ENCODE measurements at places on chromosomes 5 and 9.

GRCh38 chr9:133533857-133534256 is 647 bp upstream of the ADAMTSL2 start:
- DNase-seq, result peak; percentile 44

DNA sequence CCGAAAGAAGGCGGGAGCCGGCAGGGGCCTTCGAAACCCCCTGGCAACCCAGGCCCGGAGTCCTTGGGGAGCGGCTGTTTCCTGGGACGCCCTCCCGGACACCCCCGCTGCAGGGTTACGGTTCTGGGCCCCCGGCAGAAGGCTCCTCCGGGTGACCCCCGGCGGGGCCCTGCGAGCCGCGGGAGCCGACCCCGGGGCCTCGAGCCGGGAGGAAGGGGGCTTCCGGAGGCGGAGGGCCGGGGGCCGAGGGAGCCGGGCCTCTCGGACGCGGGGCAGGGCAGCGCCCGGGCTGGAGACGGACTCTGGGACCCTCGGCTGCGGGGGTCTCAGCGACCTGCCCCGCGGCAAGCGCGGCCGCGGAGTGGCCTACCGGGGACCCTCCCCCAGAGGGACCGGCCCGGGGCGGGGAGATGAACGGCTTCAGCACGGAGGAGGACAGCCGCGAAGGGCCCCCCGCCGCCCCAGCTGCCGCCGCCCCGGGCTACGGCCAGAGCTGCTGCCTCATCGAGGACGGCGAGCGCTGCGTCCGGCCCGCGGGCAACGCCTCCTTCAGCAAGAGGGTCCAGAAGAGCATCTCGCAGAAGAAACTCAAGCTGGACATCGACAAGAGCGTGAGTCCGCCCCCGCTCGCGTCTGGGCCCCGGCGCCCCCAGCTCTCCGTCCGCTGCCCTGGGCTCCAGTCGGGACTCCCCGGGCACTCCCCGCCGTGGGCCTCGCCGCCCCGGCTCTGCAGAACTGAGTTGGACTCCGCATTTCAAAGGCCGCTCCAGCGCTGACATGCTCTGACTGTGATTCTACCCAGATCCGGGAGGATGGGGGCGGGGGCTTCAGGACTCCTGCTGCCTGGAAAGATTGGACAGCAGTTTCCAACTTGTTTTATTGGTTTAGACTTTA is 645 bp downstream of the SAP30L start:
- peak; percentile 54 for DNase-seq

- DNase-seq, result no peak
Measured at GRCh38 chr5:133253671-133254070, 201.9 kb downstream of the HSPA4 start.

GRCh38 chr9:83625178-83625577 is 2.2 kb downstream of the IDNK start:
- no peak for DNase-seq

DNA sequence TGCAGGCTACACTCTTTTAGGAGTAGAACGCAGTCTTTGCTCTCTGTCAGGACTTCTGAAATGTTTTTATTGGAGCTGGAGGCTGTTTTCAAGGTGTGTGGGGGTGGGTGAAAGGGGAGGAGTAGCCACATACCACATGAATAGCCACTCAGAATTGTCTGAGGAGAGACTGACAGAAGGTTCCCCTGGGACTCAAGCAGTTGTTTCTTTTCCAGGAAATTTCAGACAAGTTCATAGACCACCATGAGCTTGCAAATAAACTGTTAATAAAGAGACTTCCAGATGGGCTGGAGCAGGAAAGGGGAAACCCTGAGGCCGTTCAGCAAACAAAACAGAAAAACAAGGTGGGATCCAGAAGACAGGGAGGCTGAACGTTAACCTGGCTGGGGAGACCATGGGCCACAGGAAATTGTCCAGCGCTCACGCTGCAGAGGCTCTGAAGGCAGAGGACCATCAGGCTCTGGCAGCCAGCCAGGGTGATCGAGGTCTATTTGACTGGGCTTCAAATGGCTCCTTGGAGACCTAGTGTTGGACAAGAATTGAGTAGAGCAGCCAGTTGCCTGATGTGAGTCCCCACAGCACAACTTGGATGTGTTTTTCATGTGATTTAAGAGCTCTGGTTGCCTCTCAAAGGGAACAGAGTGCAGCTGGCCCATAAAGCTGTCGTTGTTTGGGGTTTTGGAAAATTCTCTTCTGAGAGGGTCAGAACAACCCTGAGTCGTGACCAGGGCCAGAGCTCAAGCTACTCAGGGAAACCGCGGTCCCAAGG is 159.2 kb upstream of the RAI14 start:
- no peak for DNase-seq

- DNase-seq, result no peak
Measured at GRCh38 chr5:104045987-104046386, 483.4 kb upstream of the NUDT12 start.

DNA sequence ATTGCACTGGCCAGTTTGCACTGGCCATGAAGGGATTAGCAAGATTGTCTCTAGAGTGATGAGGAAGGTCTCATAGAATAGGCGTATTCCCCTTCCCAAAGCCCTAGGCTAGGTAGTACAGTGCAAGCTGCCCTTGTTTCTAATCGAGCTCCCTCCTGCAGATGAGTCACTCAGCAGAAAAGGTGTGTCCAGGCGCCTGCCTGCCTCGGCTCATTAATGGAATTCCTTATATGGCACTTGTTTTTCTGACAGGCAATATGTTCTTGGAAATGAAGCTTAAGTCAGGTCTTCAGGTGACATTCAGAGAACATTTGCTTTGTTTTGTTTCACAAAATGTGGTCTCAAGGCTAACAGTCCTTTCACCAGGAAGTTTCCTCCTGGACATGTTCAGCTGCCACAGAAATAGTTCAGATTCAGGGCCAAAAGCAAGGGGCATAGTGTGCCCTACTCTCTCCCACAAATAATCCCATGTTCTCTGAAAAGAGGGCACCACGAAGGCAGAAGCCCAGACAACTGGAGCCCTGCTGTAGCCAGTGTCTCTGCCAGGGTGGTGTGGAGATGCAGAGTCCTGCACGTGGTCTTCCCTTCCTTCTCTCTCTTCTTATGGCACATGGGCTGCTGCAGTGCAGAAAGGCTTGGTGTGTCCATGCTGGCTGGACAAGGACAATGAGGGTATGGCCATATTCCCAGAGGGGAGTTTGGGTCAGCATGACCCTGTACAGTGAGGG is 281.1 kb upstream of the MAP3K1 start:
- no peak for DNase-seq

DNA sequence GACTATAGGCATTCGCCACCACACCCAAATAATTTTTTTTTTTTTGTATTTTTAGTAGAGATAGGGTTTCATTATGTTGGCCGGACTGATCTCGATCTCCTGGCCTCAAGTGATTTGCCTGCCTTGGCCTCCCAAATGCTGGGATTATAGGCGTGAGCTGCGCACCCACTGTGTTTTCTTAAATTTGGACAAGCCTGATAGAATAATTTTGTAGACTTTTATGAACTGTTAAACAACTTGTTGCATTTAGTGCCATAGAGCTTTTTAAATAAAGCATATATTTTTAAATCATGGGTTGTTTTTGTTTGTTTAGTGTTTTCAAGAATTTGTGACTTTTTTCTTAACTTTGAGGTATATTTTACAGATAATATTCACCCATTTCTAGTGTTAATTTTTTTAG is 4.8 kb downstream of the PHAX start:
- no peak for DNase-seq

DNA sequence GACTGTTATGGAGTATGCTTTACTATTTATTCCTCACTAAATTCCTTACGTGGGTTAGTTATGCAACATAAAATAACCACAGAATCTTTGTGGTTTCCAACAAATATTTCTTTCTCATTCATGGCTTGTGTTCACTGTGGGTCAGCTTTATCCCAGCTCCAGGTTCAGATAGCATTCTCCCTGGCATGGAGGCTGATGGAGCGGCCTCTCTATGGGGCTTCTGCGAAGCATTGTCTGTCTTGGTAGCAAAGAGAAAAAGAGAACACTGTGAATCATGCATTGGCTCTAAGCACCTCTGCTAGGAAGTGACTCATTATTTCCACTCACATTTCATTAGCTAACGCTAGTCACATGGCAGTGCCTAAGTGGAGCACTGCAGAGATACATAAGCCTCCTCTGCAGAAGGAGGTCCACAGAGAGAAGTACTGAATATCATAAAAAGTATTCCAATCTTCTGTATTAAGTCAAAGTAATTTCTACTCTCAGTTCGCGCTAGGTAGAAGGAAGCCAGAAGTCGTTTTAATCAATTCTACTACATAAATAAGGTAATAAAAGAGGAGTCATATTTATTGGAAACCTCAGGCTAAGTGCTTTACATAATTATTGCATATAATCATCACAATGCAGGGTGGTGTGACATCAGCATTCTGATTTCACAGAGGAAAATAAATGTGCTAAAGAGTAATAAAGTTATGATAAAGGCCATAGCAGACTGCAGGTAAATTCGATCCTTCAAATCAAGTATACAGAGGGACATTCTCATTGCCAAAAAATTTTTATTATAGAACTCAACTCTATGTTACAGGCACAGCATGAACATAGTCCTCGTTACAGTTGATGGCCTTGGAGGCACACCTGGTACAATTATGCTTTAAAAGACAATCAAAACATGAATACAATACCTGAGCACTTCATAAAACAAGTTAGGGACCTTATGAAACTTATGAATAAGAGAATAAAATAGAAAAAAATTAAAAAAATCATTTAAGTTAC is 531.1 kb downstream of the CETN3 start:
- DNase-seq, result no peak

DNA sequence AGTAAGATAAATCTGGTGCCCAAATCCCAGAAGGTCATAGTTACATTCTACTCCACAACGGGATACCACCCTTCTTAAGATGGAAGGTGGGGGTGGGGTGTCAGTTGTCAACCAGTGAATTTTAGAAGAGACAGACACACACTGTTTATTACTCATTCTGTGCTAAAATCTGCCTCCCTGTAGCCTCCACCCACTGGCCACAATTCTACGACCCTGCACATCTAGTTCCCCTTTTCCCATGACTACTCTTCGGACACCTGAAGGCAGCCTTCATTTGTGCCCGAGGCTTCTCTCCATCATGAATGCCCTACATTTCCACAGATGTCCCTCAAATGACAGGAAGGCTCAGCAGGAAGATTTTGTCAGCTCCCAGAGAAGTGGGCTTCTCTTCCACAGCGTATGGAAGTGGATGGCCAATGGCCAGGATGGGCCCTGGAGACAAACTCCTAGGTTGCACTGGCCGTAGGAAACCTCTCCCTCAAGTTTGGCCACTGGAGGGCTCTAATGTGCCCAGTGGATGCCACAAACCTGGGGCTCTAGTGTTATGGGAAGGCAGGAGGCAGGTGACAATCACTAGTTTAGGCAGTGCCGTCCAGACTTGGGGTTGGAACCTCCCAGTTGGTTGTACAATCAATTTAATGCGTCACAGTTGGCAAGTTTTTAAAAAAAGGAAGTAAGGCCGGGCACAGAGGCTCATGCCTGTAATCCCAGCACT is 46.6 kb downstream of the PTPN3 start:
- no peak for DNase-seq

- no peak for DNase-seq
Measured at GRCh38 chr5:72433522-72433921, 73.7 kb downstream of the ZNF366 start.

DNA sequence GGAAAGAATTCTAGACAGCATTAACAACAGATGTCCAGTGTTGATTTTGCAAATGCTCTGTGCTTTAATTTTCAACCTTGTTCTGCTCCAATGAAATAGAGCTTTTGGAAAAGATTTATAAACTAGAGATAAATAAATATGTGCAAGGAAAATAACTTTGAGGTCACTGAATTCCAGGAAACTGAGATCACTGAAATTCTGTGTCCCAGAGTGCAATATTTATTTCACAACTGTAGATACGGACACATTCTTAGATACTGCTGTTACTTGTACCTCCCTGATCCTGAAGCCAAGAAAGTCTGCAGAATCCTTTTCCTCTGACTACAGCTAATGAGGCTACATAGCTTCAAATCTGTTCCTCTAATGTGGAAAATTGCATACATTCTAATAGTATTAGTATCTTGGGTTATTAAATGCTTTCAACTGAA is 222.9 kb downstream of the DOCK8 start:
- DNase-seq, result no peak

GRCh38 chr9:12916042-12916441 is 141.2 kb downstream of the LURAP1L start:
- no peak for DNase-seq

GRCh38 chr9:82021198-82021597 is 32.6 kb downstream of the SPATA31D1 start:
- DNase-seq, result no peak

DNA sequence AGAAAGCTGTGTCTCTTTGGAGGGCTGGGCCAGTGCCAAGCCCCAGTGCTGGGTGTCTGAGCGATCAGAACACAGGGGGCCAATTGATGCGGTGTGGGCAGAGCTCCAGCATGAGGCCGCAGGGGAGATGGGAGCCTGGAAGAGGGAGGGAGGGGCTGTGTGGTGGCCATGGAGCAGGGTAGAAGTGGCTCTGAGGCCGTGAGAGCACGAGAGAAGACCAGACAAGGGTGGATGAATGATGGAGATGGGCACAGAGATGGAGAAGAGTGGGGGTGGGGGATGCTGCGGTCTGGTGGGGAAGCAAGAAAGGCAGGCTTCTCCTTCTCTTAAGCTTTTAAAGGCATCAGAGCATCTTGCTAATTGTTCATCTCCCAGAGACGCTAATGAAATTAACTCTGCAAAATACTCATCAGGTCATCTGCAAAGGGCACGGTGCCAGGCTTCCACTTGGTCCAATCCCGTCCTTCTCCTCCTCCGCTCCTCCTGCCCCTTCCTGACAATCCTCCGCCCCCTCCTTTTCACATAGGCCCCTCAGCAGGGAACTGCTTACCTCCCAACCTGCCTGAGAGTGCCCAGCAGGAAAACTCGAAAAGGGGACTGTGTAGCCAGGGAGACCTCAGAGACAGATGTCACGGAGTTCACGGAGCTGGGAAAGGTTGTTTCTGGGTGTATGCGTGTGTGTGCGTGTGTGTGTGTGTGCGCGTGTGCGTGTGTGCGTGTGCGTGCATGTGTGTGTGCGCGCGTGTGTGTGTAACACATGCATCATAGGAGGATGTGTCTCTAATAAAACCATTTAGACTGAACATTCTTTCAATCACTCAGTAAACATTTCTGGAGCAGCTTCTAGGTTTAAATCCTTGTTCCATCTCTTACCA is 7.1 kb upstream of the UNC5A start:
- DNase-seq, result peak; percentile 88

GRCh38 chr5:458547-459353 is 15.8 kb downstream of the EXOC3 start:
- no peak for DNase-seq

DNA sequence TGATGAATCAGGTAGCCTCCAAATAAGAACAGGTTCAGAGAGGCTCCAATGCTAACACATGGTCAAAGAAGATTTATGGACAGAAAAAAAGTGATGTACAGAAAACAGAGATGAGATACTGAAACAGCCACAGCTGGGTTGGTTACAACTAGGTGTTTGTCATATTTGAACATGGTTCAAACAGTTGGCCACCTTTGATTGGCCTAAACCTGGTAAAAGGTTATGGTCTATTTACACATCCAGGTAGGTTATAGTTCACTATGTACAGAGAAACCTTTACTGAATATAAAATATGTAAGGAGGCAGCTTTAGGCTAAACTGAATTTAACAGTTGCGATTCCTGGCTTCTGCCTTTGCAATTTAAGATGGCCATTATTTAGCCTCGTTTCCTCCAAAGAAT is 134.0 kb upstream of the ZNF366 start:
- no peak for DNase-seq

- DNase-seq, result no peak
Measured at GRCh38 chr5:36273809-36274526, 27.7 kb downstream of the RANBP3L start.

- DNase-seq, result no peak
Measured at GRCh38 chr5:124550731-124551130, 195.7 kb downstream of the ZNF608 start.

- no peak for DNase-seq
Measured at GRCh38 chr9:93141771-93142483, 7.9 kb upstream of the NINJ1 start.

GRCh38 chr9:71270554-71270953 is 149.1 kb upstream of the TRPM3 start:
- no peak for DNase-seq
